ENCODE measurements at places on chromosomes 5 and 9.

DNA sequence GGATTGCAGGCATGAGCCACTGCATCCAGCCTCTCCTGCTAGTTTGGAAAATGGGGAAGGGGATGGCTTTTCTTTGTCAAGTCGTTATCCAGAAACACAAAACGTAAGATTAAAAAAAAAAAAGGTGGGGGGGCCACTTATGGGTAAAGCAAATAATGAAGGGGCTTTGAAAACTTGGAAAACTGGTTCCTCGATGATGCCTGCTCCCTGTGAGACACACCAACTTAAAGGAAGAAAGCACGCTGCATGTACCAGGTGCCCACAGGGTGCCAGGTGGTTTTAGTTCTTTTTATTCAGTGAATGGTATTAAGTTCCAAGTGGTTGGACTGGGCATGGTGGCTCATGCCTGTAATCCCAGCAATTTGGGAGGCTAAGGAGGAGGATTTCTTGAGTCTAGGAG is 170.1 kb downstream of the GOLPH3 start:
- no peak for DNase-seq

GRCh38 chr5:179694561-179694960 is 4.2 kb upstream of the CANX start:
- DNase-seq: no peak

DNA sequence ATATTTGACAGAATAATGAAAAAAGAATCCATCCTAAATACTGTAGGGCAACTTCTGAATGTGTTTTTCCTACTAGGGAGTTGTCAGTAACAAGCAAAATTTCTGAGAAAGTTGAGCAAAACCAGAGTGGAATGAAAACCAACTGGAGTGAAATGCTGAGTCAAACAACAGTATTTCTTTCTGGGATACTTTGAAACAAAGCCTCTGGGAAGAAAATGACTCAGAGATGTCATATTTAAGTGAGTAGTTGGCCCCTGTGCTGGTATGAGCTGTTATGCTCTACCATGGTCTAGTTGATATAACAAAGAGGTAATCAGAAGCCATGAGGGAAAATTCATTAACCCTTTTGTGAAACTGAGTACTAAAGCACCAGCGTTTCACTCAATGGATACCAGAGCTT is 372.1 kb upstream of the C9orf72 start:
- DNase-seq: no peak

GRCh38 chr9:118891213-118891612 is 478.0 kb downstream of the BRINP1 start:
- no peak for DNase-seq

DNA sequence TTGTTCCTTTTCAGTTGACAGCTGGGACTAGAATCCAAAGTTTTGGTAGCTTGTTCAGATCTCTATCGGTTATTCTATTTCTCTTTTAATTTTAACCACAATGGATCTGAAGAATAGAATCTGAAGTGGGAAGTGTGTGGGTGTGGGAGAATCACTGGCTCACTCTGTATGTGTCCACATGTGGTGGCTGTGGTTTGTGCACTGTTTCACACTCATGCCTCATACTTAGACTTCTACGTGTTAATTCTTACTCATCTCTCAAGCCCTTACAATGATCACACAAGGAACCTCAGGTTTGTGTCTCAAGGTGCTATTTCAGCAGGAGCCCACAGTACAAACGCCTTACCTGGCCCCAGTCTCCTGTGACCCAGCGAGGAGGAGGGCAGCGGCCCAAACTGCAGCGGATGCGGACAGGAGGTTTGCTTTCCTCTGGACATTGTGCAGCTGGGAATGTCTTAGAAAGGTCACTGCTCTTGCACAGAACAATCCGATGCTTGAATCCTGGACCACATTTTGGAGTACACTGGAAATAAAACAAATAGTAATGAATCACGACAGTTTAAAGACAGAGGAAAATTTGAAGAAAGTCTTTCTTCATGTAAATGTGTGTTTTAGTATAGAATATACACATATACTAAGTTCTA is 309.1 kb downstream of the ADAMTS6 start:
- DNase-seq: peak; percentile 5

DNA sequence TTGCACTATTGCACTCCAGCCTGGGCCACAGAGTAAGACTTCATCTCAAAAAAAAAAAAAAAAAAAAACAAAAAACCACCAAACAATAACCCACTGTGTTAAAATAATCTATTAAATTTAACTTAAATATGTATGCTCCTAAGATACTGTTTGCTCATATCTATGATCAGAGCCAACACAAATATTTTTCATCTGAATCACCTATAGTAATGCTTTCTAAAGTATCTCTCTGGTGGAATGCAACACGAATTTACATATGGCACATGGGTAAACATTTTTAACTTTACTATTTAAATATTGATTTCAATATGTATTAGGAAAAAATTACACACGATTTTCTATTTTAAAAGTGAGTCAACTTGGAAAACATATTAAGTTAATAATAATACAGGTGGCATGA is 196.4 kb downstream of the RFX3 start:
- no peak for DNase-seq

DNA sequence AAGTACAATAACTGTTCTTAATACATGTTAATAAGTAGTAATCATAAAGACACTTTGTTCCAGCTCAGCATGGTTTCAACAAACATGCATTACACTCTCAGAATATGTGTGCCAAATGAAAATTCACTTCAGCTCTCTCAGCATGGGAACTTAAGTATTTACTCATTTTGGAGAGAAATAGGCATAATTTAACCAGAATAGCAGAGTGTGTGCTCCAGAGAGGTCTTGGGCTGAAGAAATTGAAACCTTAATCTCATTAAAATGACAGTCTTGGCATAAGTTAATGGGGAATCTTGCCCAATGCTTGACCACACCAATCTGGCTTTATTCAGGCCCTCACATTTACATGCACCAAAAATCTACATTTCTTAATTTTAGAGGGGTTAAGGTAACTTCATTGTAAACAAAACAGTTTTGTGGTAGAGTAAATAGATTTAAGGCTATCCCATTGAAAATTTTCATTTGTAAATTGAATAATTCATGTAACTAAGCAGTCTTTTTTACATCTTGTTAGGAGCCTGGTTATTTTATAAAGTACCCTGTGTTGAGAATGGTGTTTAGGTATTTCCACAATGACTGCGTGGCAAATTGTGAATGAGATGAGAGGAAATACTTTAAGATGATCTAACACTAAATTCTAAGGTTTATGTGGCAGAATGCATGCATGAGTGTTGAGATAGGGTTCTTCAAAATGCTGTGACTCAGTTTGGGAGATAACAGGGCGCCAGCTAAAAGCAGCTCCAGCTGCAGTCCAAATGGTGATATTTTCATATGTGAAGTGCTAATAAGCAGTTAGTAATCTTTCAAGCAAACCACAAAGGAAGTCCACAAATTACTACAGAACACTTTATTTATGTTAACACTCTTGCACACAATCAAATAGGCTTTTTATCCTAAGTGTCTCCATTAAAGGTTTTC is 11.3 kb upstream of the LOX start:
- DNase-seq: no peak

DNA sequence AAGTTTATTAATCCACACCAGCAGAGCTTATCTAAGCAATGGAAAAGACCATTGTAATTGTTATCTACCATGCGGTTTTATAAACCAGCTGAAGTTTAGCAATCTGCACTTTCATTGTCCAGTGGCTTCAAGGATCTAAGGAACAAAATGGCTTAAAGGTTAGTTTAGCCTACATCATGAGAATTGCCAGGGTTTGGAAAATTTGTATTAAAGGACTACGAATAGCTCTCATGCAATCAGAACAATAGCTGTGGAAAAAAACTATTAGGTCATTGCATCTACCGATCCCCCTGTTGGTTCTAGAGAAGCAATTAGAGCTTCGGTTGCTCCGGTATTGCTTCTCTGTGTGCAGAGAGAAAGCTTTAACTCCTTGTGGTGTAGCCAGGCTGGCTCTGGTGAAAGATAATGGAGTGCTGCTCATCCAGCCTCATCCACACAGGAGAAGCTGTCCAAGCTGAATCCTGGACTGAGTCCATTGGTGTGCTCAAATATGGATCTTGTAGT is 86.3 kb upstream of the SLC12A2 start:
- no peak for DNase-seq

GRCh38 chr5:135697251-135697958 is 118.6 kb upstream of the CXCL14 start:
- no peak for DNase-seq

DNA sequence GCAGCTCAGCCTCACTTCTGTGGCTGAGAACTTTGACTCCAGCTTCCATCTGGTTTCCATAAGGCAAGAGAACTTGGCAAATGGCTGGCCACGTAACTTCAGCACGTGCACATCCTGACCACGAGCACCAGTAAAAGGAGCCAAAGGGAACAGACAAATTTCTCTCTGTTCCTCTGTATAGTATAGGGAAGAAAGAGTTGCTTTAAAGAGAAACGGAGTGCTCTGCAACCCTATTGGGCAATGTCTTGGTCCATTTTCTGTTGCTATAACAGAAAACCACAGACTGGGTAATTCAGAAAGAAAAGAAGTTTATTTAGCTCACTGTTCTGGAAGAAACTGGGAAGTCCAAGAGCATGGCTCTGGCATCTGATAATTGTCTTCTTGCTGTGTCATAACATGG is 558.7 kb downstream of the ACTL7B start:
- DNase-seq: no peak

GRCh38 chr5:125207856-125208255 is 461.4 kb upstream of the ZNF608 start:
- DNase-seq: no peak

GRCh38 chr9:83978992-83979811 is 813 bp downstream of the HNRNPK start:
- DNase-seq: peak; percentile 81

GRCh38 chr9:98367923-98368322 is 112.5 kb upstream of the TBC1D2 start:
- DNase-seq: no peak

- no peak for DNase-seq
Measured at GRCh38 chr9:21576331-21577189, 94.4 kb upstream of the IFNE start.

GRCh38 chr5:107126341-107126740 is 544.4 kb downstream of the EFNA5 start:
- DNase-seq: no peak

DNA sequence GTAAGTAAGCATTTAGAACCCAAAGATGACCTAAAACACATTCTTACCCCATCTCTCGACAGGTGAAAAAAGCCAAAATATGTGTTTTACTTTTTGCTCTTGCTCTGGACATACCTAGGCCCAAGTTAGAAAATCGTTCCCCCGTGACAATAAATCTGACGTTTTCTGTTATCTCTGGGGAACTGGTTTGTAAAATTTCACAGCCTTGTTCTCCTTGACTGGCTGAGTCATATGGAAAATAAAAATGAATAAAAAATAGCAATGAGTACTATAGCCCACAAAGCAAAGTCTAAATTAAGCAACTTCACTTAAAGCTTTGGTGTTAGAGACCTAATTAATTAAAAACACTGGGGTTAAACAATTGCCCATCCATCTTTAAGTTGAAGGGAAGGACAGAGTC is 286.9 kb upstream of the CLINT1 start:
- no peak for DNase-seq

DNA sequence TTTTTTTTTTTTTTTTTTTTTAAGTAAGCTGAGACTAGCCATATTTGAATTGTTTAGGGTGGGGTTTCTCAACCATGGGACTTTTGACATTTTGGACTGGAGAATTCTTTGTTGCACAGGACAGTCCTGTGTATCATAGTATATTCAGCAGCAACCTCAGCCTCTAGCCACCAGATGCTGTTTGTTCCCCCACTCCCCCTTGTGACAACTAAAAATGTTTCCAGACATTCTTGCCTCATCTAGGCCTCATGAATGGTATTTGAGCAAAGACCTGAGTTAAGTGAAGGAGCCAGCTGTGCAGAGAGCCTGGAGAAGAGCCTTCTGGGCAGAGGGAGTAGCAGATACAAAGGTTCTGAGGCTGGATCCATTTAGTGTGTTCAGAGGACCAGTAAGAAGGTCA is 155.9 kb downstream of the SGCD start:
- no peak for DNase-seq
